ENCODE measurements at places on chromosomes 7 and 10.

DNA sequence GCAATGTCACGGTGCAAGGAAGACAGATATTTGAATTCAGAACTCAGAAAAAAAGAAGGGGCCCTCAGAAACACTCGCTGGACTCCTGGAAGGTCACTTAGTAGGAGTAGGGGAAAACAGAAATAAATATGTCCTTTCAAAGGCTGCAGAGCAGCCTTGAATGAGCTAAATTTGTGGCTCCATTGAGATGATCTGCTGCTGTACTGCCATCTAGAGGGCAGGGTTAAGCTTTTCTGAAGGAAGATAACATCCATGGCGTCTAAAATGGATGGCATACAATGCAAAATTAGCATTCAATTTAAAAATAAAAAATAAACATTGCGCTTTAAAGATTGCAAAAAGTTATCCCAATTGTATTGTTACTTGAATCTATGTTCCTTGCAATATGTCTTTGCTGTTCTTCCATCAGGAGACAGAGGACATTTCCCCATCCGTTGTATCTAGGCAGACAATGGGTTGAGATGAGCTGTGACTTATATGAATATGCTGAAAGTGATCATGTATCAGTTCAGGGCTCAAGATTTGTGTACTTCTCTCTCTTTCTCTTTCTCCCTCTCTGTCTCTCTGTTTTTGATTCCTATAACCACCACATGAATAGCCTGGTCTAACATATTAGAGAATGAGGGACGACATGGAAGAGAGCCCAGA, 642.2 kb downstream of the SH2D4B start:
- no peak for DNase-seq

- DNase-seq: no peak
Observed at GRCh38 chr7:71198887-71199286, 66.9 kb downstream of the GALNT17 start.

- DNase-seq: no peak
Observed at GRCh38 chr10:34145715-34146114, 669.4 kb downstream of the PARD3 start.

- no peak for DNase-seq
Observed at GRCh38 chr7:16579216-16579615, 52.6 kb downstream of the LRRC72 start.

DNA sequence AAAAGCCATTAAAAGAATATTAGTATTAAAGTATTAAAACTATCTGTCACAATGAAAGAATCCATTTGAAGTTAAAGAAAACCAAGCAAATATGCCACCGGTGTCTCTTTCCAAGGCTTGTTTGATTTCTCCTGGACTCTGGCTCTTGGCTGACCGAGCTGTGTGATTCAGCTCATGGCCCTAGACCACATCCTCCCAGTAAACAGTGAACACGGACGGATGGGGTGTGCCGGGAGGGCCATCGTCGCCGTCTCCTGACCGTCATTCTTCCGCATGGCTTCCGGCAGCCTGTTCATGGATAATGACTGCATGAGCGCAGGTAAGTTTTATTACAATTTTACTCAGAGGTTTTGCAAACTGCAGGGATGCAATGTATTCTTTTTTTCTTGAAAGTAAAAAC, 218.5 kb downstream of the DNAJB6 start:
- DNase-seq: no peak

- no peak for DNase-seq
Observed at GRCh38 chr7:78649976-78650375, 803.5 kb downstream of the MAGI2 start.

- no peak for DNase-seq
Observed at GRCh38 chr7:89771003-89771636, 383.1 kb upstream of the STEAP1 start.

DNA sequence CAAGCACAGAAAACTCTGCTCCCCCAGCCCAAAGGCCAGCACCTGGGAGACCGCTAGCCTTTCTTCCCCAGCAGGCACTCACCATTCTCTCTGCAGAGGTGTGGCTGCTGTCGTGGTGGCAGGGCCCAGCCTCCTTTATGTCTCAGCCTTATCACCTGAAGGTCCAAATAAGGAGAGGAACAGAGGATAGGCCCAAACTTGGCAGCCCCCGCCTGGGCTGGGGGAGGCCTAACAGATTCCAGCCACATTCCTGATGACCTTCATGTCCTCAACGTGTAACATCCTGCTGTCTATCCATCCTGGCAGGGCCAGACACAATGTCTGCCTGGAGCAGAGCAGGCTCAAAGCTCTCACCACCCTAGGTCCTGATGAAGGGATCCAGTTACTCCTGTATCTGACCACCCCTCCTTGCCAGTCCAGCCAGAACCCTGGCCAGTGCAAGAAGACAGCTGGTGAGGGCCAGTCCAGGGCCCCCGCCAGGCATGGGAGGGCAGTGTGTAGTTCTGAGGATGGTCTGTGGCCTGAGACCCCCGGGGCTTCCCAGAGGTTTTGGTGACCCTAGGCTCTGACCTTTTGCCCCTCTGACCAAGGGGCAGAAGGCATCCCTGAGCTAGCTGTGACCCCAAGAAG, at the start of gene MYL7:
TSS of gene MYL7 (minus strand) at position 112 of the 630 bp plus-strand sequence. CDS start at position 85, 27 bp downstream.
- DNase-seq: no peak

DNA sequence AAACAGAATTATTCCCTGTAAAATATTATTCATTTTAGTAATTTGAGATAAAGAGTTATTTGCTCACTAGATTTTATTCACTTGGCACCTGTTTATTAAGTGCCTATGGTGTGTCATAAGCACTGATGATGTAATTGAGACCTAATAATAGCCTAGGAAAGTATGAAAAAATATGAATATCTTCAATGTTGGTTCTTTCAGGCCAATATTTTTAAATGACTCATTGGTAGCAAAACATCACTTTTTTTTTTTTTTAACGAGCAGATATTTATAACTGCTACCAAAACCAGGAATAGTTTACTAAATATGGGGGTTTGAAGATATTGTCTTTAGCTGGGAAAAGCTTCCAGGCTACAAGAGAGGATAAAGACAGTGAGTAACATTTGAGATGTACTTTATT, 228.0 kb downstream of the PRKG1 start:
- no peak for DNase-seq

DNA sequence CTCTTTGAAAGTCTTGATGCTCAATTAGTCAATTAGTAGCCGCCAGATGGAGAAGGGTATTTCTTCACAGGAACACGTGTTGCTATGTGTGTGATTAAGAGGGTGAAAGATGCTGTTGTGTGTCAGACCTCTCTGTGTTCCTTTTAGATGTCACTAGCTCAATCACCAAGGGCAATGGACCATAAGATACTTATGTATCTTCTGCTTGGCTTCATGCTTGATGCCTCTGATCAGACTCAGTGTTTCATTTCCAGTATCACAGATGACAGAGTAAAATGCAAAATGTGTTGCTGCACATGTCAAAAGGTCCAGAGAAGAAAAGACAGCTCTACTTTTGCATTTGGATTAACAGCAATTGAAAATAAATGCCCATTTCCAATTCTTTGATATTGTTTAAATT, 865.9 kb downstream of the CNTNAP2 start:
- no peak for DNase-seq

GRCh38 chr10:129767751-129768150, 196.3 kb downstream of the EBF3 start:
- no peak for DNase-seq

- no peak for DNase-seq
Observed at GRCh38 chr7:91137788-91138368, 126.4 kb upstream of the FZD1 start.

- no peak for DNase-seq
Observed at GRCh38 chr7:41584746-41585145, 118.1 kb downstream of the INHBA start.

DNA sequence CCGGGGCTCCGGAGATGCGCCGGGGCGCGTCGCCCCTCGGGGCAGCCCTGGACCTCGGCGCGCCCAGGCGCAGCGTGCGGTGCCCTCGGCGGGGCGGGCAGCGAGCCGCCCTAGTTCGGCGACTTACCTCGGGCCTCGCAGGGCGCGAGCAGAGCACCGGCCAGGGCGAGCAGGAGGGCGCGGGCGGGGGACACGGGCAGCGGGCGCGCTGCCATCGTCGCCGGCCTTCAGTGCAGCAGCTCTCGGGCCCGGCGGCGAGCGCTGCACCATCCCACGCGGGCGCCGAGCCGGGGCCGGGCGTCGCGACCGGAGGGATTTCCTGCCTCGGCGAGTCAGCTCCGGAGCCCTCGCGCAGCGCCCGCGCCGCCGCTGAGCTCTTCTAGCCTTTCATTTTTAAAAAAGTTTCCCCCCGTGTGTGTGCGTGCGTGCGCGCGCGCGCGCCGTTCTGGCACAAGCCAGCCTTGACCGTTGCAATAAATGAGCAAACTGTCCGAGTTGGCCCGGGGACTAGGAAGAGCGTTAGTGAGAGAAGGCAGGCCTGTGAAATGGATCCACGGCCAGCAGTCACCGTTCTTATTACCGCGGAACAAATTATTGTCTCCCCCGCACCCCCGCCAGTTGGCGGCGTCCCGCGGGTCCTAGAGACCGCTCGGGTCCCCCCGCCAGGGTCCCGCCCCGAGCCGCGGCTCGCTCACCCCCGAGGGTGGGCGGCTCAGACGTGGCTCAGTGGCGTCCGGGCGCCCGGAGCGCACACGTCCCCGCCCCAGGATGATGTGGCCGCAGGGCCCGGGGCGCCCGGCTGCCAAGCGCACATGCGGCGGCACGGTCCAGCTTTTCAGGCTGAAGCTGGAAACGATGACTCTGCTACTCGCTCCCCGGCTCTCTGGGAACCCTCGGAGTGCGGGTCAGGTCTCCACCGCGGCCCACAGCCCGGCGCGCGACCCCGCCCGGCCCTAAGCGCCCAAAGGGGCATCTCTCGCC, at the start of gene ADAM12:
TSS of gene ADAM12 (minus strand) at position 547 of the 981 bp plus-strand sequence. CDS start at position 215, 332 bp downstream.
- no peak for DNase-seq

- DNase-seq: no peak
Observed at GRCh38 chr7:76424413-76425111, at the start of gene ZP3. ZP3 (plus strand) TSS chr7:76424950; CDS start chr7:76424965, 15 bp downstream.

GRCh38 chr7:36036590-36036989, 116.5 kb upstream of the EEPD1 start:
- DNase-seq: no peak

GRCh38 chr10:132814469-132814856, 28.5 kb upstream of the NKX6-2 start:
- DNase-seq: no peak

DNA sequence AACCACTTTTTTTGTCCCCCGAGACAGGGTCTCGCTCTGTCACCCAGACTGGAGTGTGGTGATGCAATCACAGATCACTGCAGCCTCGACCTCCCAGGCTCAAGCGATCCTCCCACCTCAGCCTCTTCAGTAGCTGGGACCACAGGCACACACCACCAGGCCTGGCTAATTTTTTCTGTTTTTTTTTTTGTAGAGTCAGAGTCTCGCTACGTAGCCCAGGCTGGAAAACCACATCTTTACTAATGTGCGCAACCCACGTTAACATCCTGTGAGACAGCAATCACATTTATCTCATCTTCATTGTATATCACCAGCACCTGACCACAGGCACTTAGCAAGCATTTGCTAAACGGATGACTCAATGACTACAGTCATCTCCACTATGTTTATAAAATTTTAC, 77.8 kb upstream of the ATP6V0A4 start:
- peak; percentile 73 for DNase-seq

Data from stimulated activated CD4-positive, alpha-beta T cell treated with anti-CD3 and anti-CD28 coated beads, Interleukin-4, amount 100 ng/mL, for 4 hours (primary cell).